ENCODE measurements at places on chromosomes 11 and 22. TPM values are rescaled to one million over a fixed set of nuclear protein-coding genes. Genes with fewer than 3 reads are reported as not detected.

Gene ANO1
- total RNA-seq = 8.4 TPM

Gene BTBD18
- not detected for total RNA-seq

Gene OR52A1
- total RNA-seq = not detected

Gene SYT9
- not detected for total RNA-seq

Gene SLC5A1
- total RNA-seq = 0.23 TPM

Gene FGF4
- not detected for total RNA-seq

Gene GUCY1A2
- not detected for total RNA-seq

Gene WT1
- 6.0 TPM for total RNA-seq

DNA sequence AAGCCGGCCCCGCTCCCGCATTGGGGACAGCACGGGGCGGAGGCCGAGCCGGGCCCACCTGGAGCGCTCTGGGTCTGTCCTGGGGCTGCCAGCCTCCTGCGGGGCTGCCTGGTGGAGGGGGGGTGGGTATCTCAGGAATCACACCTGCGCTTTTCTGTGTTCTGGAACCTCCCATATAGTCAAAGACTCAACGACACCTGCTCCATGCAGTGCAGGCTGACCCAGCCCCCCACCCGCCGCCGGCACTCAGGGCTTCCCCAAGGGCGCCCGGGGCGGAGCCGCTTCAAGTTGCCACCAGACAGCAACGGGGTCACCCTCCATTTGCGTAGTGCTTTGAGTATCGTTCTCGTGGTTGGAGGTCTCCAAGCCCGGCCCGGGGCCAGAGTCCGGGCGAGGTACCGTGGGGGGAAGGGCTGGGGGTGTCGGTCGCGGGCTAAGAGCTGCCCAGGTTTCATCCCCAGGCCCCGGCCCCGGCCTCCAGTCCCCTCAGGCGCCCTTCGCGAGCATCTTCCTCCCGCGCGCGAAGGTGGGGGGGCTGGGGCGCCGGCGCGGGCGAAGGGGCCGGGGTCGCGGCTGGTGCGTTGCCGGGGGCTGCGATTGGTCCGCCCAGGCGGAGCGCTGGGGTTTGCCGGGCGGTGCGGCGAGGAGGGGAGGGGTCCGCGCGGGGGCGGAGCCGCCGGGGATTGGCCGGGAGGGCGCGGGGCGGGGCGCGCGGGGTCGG, 6.6 kb downstream of the TSPAN4 start:
- peak; percentile 79 for DNase-seq

DNA sequence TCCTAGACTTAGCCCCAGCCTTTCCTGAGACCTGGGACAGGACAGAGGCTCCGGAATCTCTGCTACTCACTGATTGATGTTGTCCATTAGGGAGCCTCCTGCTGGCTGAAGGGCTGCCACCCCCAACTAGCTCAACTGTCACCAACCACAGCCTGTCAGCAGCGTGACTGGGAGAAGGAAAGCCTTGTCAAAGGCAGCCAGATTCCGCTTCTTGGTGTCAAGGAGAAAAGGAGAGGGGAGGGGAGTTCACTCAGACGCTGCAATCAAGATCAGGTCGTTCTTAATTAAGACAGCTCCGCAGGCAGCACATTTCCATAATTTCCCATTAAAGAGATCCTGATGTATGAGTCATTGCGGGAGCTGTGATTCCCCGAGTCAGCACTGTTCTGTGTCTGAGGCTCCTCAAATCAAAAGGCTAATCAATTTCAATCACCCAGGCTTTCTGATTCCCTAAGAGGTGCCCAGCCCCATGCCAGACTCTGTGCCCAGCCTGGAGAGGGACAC, 152.8 kb upstream of the ZBED5 start:
- DNase-seq = peak; percentile 49

- no peak for DNase-seq
Measured at GRCh38 chr22:37080438-37080837, 28.9 kb downstream of the KCTD17 start.

GRCh38 chr11:132588366-132588765, 943.9 kb downstream of the OPCML start:
- DNase-seq = no peak

GRCh38 chr22:20111045-20111688, 4.7 kb upstream of the RANBP1 start:
- DNase-seq = peak; percentile 40

DNA sequence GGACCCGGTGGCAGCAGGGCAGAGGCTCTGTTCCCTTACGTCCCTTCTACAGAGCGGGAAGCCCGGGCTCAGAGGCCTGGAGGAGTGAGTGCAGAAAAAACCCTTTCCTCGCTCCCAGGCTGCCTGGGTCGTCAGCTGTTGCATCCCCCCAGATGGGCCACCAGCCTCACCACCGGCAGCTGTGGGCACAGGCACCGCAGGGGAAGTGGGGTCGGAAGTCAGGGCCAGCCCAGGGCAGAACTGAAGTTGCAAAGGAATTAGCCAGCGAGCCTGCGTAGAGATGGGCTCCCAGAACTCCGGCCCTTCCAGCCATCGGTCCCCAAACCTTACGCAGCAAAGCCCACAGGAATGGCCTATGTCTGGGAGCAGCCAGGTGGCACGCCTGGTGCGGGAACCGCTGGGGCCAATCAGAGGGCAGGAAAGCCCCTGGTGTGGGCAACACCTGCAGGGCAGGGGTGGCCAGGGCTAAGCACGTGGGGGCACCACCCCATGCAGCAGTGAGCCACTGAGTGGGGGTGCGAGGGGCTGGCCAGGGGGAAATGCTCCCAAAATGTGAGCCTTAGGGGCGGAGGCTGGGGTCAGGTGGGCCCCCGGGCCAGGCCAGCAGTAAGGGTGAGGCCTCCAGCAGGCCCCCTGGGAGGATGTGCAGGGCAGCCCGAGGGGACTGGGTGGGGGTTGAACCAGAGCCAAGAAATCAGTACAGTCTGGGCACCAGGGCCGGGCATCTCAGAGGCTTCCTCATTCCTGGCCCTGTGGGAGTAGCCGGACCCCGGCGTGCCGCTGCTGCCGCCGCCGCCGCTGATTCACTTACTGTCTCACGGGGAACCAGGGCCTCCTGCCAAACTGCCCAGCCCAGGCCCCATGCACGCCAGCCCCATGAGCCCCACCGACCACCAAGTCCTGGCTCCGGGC, 58.2 kb downstream of the WNT7B start:
- DNase-seq = no peak

DNA sequence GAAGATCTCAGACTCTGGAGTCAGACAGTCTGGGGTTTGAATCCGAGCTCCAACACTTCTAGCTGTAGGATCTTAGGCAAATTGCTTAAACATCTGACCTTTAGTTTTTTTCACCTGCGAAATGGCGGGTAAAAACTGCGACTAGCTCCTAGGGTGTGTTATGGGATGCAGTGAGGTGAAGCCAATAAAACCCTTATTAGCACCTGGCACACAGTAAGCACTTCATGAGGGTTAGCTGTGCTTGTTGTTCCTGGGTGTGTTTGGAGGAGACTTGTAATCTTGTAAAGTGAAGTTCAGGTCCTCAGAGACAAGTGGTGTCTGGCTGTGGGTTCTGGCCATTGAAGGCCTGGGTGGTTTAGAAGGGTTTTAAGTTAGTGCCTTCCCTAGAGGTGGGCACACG, 68.9 kb downstream of the ZBTB16 start:
- no peak for DNase-seq

DNA sequence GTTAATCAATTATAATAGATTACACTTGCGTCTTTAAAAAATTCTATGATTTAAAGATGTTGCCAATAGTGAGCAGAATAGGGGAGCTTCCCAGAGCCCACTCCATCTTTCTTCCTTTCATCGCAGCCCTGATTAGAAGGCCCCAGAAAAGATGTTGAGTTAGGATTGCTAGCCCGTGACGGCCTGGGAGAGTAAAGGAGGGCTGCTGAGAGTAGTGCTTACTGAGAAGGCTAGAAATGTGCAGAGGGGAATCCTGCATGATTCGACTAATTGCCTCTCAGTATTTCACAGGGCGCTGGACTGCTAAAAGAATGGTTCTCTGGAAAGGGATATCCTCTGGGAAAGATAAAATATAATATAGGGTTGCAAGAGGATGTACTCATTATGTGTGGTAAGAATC, 160.5 kb downstream of the C11orf87 start:
- DNase-seq = no peak

- DNase-seq = no peak
Measured at GRCh38 chr11:29025001-29025400, 916.8 kb downstream of the METTL15 start.

DNA sequence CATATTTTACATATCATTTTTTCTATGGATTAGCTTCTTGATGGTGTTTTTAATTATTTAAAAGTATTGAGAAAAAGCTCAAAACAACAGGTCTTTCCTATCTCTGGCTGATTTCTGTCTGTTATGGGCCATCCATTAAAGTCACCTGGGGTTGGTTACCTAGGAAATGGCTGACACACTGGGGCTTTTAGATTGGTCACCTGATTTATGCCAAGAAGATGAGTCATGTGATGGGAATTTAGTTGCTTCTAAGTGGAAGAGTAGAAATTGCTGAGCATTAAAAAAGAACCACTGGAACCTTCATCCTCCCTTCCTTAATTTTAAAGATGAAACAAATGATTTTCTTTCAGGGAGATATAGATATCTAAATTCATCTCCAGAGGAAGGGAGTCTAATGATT, 48.8 kb upstream of the LARGE1 start:
- DNase-seq = no peak

DNA sequence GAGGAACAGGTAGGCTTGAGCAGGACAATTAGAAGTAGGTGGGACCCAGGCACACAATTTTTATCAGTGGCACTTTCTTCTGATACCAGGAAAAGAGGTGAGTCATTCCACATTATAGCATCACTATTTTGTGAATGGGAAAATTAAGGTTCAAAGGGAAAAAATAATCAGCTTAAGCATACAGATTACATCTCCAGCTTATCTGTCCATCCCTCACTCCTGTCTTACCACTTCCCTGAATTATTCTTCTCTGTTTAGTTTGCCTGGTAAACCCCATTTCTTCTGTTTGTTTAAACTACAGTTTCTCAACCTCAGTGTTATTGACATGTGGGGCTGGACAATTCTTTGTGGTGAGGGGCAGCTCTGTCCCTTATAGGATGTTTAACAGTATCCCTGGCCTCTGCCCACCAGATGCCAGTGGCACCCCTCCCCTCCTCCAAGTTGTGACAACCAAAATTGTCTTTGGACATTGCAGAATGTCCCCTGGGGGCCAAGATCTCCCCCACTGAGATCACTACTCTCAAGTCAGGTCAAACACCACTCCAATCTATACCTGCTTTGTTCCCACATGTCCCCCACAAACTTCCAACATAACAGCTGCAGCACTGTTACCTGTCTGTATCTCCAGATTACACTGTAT, 8.5 kb upstream of the XBP1 start:
- DNase-seq = peak; percentile 60

DNA sequence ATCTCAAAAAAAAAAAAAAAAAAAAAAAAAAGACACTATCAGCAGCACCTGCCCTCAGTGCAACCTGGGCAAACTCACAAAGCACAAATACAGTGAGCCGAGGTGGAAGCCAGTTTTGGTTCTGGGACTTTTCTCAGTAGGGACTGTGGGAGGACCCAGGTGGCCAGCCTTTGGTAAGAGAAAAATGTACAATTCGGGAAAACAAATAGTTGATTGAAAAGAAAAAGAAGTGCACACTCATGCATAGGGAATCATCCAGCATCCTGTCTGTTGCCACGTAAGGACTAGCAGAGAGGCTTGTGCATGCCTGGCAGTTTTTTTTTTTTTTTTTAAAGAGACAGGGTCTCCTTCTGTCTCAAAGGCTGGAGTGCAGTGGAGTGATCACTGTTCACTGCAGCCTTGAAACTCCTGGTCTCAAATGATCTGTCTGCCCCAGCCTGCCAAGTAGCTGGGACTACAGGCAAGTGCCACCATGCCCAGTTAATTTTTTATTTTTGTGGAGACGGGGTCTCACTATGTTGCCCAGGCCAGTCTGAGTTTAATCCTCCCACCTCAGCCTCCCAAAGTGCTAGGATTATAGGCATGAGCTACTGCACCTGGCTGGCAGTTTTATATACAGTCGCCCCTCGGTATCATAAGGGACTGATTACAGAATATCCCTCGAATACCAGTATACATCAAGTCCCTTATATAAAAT, 36.7 kb downstream of the TPST2 start:
- no peak for DNase-seq

- no peak for DNase-seq
Measured at GRCh38 chr22:43847376-43848289, 14.7 kb downstream of the SULT4A1 start.

DNA sequence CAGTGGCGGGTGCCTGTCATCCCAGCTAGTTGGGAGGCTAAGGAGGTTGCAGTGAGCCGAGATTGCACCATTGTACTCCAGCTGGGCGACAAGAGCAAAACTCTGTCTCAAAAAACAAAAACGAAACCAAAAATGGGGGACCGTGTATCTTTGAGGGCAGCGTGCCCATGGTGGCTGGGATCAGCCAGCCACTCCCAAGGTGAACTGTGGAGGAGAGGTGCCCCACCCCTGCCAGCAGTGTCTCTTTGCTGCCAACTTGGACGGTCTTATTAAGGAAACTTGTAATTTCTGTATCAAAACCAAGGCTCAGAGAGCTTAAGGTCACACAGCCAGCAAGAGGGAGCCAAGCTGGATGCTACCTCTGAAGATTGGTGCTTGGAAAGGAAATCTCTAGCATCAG, 147.7 kb downstream of the CACNA1I start:
- DNase-seq = no peak

- peak; percentile 79 for DNase-seq
Measured at GRCh38 chr22:38317995-38318715, 922 bp upstream of the CSNK1E start.

DNA sequence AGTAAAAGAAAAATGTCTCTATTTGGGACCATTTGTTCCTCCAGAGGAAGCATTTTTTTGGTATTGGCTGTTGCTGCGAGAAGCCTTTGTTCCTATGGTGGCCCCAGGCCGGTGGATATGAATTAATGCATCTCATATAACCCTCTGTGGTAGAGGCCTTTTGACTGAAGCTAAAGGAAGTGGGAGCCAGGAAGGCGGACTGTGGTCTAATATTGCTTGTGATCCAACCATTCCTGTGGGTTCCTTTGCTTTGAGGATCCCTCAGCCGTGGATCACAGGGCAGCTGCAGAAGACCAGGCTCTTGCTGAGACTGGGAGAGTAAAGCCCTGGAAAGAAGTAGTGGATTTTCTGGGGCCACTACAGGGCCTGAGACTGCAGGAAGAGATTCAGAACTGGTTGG, 68.3 kb upstream of the NAV2 start:
- DNase-seq = no peak

DNA sequence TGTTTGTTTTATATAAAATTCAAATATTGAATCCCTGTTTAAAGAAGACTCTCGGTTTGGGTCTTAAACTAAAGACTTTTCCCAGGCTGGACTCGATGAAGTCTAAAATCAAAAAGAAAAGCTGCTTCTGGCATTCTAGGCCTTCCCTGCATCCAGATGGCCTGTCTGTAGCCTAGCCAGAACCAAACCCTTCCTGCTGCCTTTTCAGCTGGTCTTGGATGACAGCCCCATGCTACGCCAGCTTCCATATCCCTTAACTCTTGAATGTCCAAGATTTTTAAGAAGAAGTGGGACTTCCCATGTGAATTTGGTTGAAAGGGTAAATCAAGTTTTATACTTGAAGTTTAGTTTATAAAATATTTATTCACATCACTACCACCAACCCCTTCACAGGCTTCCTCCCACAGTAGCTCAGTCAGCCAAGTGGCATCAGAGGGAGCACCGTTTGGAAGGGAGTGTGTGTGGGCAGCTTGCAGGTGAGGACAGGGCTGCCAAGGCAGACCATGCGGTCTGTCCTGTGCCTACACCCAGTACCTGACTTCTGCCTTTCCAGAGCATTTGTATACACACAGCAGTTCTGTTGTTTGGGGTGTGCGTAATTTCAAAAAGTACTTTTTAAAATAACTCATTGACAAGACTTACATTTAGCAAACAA, 18.2 kb upstream of the PSMA1 start:
- no peak for DNase-seq

All from Caco-2 (cell line).